Astrocyte of the spinal cord (primary cell): ENCODE measurements at places on chromosomes 16 and 17.

DNA sequence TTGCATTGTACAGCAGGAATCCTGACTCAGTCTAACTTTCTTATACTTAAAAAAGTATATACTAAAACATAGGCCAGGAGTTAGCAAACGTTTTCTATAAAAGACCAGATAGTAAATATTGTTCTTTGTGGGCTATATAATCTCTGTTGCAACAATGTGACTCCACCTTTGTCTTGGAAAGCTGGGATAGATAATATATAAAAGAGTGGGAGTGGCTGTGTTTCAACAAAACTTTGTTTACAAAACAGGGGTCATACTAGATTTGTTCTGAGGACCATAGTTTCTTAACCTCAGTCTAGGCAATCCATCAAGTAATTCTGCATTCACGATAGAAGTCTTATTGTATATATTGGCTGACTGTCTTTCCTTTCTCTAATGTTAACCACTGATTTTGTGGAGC lies 9.0 kb upstream of the TBC1D3B start:
- no peak for DNase-seq

- no peak for DNase-seq
These were observed 86.3 kb downstream of the WDR59 start for GRCh38 chr16:74898659-74899058.

DNA sequence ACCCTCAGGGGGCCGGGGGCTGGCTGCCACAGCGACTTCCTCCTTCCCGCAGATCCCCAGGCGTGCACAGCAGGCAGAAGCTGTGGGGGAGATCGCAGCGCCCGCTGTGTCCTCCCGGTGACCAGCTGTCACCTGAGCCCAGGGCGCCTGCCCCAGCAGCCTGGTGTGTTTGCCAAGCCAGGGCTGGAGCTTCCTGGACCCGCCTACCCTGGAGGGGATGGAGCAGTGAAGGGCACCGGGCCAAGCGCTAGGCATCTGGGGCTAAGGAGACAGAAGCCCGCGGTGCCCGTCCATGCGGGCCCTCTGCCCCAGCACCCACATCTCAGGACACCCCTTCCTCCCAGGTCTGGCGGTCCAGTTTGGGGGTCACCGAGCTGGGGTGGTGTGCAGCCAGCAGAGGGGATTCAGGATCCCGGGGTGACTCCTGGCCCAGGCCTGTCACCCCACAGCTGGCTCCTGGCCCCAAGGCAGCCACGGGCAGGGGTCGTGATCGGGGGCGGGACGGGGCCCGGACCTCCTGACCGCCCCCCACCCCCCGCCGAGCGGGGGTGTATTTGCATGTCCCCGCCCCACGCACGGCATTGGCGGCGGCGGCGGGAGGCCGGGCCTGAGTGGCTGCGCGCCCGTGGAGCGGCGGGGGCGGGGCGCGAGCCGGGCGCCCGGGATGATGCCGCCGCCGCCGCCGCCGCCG lies at the start of gene RAB26:
Gene RAB26, plus strand, starts transcription at position 645 of the 691 bp plus-strand sequence. CDS start 159 bp downstream, outside the sequence.
- peak; percentile 44 for DNase-seq

DNA sequence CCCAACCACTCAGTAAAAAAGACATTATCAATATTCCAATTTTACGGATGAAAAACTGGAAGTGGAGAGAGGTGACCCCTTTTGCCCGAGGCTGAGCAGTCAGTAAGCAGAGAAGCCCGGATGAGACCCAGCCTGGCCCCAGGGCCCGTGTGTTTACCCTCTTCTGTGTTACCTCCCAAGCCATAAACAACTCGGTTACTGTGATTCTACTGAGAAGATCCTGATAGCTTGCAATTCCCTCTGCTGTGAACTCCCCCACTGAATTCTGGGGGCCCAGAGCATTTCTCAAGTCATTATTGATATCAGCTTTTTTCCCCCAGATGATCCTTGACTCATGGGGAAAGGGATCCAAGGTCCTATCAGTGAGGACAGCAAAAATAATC lies 482.6 kb upstream of the ERCC4 start:
- DNase-seq: no peak

GRCh38 chr17:75565066-75565465 lies 22.5 kb upstream of the MYO15B start:
- DNase-seq: no peak

- DNase-seq: no peak
These were observed 112.0 kb upstream of the CREBBP start for GRCh38 chr16:3992297-3993051.

DNA sequence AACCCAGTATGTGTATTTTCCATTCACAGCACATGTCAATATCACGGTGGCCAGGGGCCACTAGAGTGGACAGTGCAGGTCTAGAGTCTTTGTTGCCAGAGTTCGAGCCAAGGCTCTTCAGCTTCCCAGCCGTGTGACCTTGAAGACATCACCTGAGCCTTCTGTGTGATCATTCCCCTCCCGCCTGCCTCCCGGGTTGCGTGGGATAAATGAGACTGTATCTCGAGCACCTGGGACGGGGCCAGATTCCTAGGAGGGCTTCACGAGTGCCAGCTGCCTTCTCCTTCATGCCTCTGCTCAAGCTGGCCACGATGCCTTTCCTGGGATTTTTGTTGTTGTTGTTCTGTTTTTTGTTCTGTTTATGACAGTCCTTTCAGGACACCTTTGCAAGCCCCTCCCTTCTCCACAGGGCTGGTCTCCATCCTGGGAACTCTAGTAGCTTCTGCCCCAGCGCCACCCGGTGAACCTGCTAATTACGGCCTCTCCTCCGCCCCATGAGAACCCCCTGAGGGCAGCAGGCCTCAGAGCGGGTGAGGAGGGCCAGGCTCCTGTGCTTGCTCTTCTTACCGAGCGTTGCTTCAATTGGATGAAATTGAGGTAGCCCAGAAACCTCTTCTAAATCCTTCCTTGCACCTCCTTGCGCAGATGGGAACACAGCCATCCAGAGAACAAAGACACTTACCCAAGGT lies 3.9 kb downstream of the SPNS2 start:
- no peak for DNase-seq

DNA sequence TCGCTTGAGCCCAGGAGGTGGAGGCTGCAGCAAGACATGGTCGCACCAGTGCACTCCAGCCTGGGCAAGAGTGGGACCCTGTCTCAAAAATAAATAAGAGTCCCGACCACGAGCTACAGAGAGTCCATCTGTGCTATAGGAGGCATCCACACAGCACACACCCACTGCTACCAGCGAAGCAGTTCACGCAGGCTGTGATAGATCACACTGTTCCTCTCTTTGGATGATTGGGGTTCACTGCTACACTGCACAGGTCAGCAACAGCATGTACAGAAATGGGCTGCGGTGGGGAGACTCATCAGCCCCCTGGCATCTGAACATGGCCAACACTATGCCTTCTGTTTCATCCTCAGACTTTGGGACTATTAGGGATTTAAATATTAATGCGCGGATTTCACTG lies 33.8 kb downstream of the PMM2 start:
- no peak for DNase-seq

DNA sequence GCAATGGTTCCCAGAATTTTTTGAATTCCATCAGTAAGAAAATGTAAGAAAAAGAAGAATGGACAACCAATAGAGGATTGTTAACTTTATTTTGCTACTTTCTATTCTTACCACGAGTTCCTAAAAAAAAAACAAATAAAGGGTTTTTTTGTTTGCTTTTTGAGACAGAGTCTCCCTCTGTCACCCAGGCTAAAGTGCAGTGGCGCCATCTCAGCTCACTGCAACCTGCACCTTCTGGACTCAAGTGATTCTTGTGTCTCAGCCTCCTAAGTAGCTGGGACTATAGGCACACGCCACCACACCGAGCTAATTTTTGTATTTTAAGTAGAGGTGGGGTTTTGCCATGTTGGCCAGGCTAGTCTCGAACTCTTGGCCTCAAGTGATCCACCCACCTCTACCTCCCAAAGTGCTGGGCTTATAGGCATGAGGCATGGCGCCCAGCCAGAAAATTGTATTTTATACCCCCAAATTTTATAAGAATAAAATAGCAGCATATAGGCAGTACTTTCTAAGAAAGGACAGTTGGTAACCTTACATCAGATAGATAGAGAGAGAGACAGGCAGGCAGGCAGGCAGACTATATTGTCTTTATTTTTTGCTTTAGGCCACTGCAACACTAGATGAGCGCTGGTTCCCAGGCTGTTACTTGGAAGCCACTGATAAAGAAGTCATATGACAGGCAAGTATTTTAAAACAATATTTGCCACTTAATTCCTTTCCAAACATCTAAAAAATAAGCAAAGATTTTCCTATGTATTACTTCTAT lies 127.5 kb downstream of the VPS53 start:
- no peak for DNase-seq

- no peak for DNase-seq
These were observed 3.5 kb upstream of the C17orf113 start for GRCh38 chr17:42053731-42054500.

GRCh38 chr16:13307851-13308250 lies 406.5 kb downstream of the SHISA9 start:
- DNase-seq: no peak

DNA sequence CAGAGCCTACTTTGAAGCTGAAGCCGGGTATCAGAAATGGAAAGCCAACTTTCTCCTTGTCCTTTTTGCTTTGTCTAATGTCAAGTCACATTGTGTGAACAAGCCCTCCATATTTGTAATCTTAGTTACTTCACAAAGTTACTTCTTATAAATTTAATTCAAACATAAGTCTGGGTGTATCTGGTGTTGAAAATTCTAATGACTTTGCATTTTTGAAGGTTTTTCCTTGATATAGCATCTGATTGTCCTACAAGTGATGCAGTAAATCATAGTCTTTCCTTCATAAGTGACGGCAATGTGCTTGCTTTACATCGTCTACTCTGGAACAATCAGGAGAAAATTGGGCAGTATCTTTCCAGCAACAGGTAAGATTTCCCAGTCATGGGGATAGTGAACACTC lies 36.9 kb downstream of the OMG start:
- DNase-seq: no peak

GRCh38 chr16:27576729-27577128 lies 26.8 kb downstream of the KATNIP start:
- no peak for DNase-seq

- no peak for DNase-seq
These were observed 1686.8 kb downstream of the TP53TG3F start for GRCh38 chr16:35146031-35146710.
